ENCODE measurements at places on chromosomes 1 and 21.

DNA sequence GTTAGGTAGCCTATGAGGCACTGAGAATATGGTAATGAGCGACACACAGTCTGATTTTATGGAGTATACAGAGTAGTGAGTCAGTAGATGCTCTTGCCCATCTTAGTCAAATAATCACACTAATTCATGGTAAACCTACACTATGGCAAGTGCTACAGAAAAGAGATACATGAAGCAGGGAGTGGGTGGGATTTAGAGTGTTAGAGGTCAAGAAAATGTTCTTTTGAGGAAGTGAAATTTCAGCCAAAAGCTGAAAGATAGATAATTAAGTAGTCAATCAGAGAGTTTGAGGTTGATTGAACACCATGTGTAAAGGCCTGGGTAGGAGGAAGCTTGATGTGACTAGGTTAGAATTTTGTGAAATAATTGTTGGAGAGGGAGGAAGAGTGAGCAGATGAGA is 14.7 kb downstream of the MDM4 start:
- no peak for DNase-seq

- no peak for DNase-seq
Observed at GRCh38 chr1:12067900-12068821, 5.1 kb downstream of the TNFRSF8 start.

DNA sequence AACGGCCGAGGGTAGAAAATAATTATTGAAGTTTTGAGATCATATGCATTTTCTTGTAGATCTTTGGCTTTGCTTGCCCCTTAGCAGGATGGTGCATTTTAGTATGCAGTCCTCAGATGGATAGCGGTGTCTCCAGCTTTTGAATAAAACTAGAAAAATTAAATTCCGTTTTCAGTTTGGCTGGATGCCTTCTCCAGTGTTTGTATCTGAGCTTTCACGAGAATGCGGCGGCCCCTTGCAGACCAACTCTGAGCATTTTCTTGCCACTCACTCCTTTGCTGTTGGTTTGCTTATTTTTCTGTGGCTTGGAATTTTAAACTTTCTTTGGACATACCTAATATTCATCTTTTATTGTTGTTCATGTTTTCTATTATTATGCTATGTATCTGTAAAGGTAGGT is 192.6 kb downstream of the NFIA start:
- no peak for DNase-seq

GRCh38 chr21:42538479-42539275 is 25.0 kb downstream of the SLC37A1 start:
- DNase-seq, result no peak

DNA sequence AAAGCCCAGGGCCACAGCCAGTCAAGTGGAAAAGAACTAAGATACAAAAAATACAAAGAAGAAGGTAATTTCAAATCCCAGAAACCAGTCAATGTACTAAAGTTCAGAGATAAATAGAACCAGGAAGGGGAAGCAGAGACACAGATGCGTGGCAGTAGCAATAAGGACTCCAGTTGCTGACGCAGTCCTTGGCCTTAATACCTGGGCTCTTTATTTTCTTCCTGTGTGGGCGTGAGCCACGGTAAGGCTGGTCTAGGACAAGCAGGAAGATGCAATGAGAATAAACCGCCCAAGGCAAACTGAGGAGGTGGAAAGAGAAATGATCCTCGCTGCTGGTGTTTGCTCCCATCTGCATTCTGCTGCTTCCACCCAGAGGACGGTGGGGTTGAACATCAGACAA is 65.6 kb upstream of the PLXNA2 start:
- no peak for DNase-seq

GRCh38 chr1:11345971-11346715 is 73.1 kb downstream of the UBIAD1 start:
- DNase-seq, result no peak

All from stimulated activated CD8-positive, alpha-beta memory T cell treated with anti-CD3 and anti-CD28 coated beads, Interleukin-12 subunit alpha, Interleukin-12 subunit beta, amount 100 ng/mL, for 4 hours (primary cell).